Stimulated activated CD4-positive, alpha-beta T cell treated with anti-CD3 and anti-CD28 coated beads, Interleukin-1b, Interleukin-23, amount 100 ng/mL, for 48 hours (primary cell): ENCODE measurements at places on chromosomes 1 and 21.

DNA sequence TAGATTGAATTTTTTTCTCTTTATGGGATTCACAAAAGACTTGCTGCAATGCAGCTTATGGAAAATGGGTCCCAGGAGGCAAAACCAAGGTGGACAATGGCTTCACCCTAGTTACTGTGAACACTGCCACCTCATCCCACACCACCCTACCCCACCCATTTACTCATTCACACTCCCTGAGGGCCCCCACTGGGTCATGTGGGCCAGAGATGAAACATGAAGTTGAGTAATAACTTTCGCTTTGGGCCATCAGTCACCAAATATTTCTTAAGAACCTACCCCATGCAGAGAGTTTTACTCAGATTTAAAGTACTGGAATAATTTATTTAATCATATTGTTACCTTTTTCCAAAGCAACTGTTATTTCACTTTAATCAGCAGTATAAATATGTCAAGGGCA, 191.8 kb downstream of the TPR start:
- DNase-seq: peak; percentile 63

DNA sequence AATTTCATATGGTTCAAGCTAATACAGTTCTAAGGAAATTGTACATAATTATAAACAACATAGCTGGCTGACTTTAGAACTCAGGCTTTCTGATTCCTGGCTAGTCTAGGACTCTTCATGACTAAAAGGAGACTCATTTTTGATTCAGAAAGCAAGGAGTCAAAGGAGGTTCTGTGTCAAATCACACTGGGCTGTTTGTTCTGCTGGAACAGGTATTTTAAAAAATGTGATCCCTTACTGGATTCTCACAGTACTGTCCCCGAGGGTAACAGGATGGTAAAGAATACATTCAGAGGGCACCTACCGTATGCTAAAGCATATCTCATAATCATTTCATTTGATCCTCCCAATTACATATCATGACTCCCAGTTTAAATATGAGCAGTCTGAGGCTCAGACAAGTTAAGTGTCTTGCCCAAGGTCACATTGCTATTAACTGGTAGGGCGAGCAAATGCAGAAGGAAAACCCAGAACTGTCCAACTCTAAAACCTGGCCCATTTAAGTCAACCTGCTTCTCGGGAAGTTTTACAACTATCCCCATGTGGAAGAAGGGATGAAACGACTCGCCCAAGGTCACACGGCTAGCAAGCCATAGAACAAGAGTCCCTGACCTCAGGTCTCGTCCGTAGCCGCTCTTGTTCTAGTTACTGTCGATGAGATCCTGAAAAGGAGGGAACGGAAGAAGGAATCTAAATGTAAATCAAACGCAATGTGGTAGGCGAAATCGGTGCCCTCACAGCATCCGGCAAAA, 675 bp downstream of the MYSM1 start:
- no peak for DNase-seq

DNA sequence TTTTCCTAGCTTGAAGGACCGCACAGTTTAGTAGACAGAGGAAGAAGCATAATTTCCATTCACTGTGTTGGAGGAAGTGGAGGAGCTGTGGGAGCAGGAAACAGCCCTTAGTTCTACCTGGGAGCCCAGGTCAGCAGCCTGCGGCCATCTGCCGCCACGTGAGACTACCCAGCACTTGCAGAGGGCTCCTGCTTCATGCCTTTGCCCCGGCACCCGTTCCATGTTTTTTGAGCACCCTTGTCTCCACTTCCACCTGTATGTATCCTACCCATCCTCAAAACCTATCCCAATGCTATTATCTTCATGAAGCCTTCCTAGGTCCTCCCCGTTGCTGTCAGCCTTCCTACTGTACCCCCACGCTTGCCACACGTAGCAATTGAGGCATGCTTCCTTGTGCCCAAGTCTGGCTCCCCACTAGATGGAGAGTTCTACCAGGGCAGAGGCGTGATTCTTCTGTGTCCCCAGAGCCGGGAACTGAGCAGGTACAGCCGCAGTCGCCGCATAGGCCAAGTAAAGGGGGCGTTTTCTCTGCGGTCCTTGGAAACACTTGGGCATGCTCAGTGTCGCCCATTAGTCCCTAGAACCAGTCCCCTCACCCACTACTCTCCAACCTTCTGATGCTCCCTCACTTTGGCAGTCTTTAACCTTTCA, 1.9 kb downstream of the SLC6A9 start:
- no peak for DNase-seq

GRCh38 chr21:44370027-44370735, 16.8 kb downstream of the TRPM2 start:
- no peak for DNase-seq

GRCh38 chr1:103949779-103950178, 200.1 kb downstream of the AMY1C start:
- DNase-seq: no peak

- DNase-seq: no peak
Measured at GRCh38 chr1:232917053-232917452, 33.4 kb upstream of the NTPCR start.

DNA sequence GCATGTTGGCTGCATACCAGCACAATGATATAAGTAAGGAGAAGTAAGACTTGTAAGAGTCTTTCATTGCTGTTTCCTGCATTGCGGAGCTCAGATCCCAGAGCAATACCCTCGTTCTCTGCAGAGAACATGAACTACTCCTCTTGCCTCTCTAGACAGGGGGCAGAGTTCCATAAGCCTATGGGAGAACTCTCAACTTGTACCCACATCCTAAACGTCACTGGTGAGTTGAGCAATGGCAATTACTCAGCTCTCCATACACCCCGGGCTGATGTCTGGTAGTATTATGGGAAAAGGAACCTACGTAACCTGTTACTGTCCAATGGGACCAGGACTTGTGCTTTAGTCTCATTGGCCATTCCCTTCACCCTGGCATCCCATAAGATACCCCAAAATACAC, 27.3 kb upstream of the ZNF496 start:
- no peak for DNase-seq

GRCh38 chr1:173063171-173063570, 12.4 kb upstream of the TNFSF18 start:
- no peak for DNase-seq

DNA sequence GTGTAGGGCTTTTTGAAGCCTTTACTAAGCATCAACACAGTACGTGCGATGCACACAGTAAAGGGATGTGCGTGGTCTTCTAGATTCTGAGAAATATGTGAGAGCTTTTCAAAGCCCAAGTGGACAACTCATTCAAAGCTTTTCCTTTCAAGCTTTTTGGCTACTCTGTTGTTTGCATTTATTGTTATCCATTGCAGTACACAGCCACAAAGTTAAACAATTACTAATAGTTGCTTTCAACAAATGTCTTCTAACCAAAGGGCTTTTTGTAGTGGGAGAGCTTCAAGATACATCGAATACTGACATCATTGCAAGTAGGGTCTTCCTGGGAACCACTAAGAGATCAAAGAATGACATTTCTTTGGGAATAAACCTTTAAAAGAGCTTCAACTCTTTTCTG, 97.9 kb upstream of the ETV3 start:
- no peak for DNase-seq

DNA sequence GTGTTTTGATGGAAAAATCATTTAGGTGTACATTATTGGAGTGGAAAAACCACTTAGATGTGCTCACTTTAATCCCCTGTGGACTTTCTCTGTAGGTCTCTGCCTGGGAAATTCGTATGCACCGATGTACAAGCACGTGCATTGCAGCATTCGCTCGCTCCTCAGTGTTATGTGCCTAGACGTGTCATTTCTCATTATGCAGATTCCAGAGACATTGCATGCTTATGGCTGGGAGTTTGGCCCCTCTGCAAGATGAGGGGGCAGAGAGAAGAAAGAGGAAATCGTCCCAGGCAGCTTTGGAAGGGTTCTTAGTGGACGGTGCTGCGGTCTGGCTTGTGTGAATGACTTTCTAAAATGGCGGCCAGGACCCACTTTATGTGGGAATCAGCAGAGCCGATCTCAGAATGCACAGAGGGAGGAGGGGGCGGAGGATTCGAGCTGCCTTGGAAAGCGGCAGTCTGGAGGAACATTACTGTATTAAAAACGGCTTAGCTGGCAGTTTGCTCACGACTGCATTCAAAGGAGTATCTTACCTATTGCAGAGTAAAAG, 2.3 kb downstream of the SPEN start:
- peak; percentile 37 for DNase-seq

DNA sequence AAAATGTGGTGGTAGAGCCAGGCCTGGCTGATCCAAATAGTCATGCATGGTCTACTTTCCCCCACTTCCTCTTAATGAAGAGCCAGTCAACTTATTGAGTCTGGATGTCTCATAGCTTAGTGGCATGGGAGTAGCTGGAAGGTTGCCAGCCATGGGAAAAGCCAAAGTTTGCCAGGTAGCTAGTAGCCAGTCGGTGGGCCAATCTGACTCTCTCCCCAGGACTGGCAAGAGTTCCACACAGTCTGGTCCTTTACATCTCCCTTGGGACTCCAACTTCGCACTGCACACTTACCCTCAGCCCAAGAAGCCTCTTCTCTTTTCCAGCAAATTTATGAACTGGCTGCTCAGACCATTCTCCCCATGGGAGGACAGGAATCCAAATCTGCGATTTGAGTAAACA, 8.3 kb downstream of the WARS2 start:
- DNase-seq: no peak

DNA sequence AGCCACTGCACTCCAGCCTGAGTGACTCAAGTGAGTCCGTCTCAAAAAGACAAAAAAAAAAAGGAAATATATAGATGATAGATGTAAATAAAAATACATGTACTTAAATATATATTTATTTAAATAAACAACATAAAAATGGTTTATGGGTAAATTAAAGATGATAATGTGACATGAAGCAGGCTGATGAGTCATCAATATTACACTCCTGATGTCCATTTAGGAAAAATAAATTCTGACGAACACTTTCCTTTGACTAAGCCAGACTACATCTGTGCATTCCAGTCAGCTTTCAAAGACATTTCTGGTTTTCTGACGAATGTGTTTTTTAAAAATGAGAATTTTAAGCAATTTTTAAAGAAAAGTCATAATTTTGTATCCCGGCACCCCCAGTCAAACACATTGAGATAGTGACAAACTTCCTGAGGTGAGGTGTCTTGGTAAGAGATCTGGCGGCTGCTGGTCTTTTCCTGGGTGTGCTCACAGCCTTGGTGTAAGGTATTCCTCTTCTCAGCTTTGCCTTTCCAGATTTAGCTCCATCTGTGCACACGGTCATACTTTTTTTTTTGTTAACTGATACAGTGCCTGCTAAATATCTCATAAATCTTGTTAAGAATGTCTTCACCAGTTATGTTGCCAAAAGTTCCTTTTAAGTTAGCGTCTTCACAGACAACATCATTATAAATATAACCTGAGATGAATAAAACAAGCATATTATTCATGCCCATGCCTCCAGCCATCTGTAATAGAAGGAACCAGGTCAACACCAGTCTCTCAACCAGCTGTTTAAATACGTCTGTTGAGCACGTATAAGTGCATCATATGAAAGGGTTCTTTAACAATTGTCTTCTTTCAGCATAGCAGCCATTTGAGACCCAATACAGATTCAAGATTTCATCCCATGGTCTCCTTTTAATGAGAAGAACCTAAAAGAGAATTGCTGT, 214.5 kb upstream of the PLD5 start:
- DNase-seq: no peak

DNA sequence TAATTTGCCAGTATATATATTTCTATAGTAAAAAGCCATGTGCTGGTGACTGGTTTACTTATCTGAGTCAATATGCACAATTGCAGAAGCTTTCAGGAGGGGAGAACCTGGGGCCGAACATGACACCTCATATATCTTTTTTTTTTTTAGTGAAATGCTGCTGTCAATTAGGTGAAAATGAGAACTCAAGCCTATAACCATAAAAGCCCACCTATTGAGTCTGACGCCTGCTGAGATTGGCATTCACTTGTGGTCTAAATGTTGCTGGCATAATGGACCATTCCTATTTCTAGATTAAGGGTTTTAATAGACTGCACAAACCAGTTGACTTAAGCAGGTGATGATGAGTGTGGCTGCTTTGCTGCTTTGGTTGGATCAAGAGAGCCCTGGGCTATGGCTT, 10.8 kb downstream of the NTMT2 start:
- no peak for DNase-seq
